ENCODE measurements at places on chromosomes 6 and 20. TPM values are rescaled to one million over a fixed set of nuclear protein-coding genes. Genes with fewer than 3 reads are reported as not detected.

DNA sequence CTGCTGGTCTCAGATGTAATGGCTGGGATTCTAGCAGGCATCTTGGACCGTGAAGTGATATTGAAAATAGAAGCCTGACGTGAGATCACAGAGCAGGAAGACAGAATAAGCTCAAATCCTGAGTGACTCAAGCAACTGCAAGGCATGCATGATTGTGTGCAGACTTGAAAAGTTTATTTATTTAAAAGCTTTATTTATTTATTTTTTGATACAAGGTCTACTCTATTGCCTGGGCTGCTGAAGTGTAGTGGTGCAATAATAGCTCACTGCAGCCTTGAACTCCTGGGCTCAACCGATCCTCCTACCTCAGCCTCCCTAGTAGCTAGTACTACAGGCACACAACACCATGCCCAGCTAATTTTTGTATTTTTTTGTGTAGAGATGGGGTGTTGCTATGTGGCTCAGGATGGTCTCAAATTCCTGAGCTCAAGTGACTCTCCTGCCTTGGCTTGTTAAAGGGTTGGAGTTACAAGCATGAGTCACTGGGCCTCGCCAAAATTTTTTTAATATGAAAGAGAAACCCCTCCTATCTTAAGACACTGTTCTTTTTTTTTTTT lies 40.1 kb upstream of the RNF144B start:
- no peak for DNase-seq

DNA sequence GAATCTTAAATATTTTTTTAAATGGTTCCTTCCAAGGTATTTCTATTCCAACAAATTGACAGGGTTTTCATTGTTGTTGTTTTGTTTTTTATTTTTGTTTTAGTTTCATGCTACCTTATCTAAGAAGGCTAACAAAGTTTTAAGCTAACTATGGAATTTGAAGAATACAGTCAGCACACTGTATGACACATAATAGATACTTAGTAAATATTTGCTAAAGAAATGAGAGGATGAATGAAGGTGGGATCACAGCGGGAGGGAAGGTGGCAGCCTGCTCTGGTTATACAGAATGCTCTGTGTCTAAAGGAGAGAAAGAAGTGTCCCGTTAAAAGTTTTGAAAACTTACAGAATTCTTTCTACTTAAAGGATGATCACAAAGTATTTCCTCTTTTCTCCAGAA lies 43.7 kb upstream of the DST start:
- DNase-seq = no peak

DNA sequence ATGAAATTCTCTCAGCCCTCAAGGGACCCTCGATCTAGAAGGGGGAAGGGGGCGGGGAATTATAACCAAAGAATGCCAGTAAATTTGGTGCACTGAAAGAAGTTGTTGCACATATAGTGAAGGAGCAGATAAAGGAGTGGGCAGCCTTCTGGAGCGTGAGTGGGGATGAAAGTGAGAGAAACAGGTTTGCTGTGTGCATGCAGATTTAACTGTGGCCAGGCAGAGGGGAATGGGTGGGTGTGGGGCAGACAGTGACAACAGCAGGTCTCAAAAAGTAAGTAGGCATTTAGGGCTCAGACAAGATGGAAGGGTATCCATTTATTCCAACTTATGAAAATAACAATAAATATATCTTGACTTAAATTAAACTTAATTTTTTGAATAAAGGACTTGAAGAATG lies 149.1 kb downstream of the KCNQ5 start:
- DNase-seq = no peak

GRCh38 chr6:116667623-116668022 lies 943 bp downstream of the ZUP1 start:
- DNase-seq = no peak

DNA sequence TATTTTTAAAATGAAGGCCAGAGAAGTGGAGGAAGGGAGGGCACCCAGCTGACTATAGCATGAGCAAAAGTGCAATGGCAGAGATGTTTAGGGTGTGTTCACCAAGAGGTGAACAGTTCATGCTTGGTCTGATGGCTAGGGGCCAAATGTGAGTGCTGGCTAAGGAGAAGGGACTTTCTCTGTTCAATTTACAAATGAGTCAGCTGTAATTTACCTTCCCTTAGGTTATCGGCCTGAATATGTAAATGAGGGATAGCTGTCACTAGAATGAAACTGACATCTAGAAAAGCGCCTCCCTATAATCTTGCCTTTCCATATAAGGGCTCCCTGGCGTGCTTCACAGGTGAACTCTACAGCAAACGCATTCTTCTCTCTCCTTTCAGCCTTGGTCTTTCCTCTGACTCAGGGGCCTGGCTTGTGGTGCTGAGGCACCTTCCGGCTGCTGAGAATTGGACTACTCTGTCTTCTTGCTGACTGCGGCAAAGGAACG lies 114.7 kb upstream of the BACH2 start:
- no peak for DNase-seq

The IRAK1BP1 gene
- 7.8 TPM for total RNA-seq
